Stimulated activated CD8-positive, alpha-beta memory T cell treated with anti-CD3 and anti-CD28 coated beads, Interleukin-2, amount 100 ng/mL, for 48 hours (primary cell): ENCODE measurements at places on chromosomes 16 and 17.

DNA sequence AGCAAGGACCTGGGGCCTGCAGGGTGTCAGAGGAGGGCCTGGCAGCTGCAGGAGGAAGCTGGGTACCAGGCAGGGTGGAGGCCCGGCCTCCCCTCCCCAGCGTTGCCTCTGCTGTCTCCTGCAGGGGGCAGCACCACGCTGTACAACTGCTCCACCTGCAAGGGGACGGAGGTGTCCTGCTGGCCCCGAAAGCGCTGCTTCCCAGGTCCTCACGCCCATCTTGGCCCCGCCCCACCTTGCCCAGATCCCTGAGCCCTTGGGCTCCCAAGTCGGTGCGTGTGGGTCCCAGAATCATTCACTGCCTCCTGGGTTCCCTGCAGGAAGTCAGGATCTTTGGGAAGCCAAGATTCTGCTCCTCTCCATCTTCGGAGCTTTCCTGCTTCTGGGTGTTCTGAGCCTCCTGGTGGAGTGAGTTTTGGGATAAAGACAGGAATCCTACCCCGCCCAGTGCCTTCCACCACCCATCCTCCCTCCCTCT lies 1.2 kb downstream of the TMEM95 start:
- DNase-seq = peak; percentile 84

DNA sequence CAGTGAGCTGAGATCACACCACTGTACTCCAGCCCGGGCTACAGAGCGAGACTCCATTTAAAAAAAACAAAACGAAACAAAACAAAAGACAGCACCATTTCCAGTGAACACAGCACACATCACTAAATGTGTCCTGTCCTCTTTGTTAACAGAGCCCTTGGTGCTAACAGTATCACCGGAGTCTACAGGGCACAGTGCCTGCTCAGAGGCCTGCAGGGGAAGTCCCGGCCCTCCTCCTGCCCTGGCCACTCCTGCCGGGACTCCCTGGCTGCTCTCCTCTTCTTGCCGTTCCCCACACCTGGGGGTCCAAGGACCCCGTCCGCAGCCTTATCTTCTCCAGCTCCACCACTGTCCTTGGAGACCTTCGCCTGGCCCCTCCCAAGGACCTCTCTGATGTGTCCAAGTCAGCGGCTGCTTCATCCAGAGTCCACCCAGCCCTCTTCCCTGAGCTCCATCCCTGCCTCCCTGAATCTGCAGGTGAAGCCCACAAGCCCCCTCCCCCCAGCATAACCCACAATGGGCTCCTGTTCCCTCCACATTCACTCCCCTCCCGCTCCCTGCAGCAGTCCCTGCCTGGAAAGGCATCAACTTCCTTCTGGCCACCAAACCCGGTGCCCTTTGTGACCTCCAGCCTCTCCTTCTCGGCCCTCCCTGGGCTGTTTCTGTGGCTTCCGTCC lies 8.5 kb downstream of the TRPV1 start:
- no peak for DNase-seq

DNA sequence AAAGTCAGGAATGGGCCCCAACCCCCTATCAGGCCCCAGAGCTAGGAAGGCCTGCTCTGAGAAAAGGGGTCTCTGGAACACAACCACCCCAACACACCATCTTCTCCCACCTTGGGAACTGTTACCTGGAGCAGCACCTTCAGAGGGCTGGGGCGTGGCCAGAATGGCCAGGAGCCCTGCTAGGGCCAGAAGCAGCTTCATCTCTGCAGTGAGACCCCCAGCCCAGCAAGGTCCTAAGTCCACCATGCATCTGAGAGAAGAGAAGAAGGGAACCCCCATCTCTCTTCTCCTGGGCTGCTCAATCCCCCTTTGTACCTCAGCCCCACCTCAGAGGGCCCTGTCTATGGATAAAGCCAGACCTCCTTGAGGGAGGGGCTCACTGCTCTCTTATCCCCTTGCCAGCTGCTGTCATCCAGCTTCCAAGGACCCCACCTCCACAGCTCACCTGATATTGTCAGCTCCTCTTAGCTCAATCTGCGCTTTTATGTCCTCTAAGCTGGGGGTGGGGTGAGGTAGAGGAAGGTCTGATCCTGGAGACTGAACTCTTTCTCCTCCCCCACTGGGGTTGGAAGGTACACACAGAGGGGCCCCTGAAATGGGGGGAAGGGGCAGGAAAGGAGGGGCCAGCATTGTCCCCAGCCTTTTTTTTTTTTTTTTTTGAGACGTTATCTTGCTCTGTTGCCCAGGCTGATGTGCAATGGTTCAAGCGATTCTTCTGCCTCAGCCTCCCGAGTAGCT lies at the start of gene MPO:
TSS of gene MPO (minus strand) at position 456 of the 738 bp plus-strand sequence. CDS start at position 279, 177 bp downstream.
- DNase-seq = no peak

- DNase-seq = no peak
Observed at GRCh38 chr17:10089196-10089804, 109.1 kb downstream of the GAS7 start.

DNA sequence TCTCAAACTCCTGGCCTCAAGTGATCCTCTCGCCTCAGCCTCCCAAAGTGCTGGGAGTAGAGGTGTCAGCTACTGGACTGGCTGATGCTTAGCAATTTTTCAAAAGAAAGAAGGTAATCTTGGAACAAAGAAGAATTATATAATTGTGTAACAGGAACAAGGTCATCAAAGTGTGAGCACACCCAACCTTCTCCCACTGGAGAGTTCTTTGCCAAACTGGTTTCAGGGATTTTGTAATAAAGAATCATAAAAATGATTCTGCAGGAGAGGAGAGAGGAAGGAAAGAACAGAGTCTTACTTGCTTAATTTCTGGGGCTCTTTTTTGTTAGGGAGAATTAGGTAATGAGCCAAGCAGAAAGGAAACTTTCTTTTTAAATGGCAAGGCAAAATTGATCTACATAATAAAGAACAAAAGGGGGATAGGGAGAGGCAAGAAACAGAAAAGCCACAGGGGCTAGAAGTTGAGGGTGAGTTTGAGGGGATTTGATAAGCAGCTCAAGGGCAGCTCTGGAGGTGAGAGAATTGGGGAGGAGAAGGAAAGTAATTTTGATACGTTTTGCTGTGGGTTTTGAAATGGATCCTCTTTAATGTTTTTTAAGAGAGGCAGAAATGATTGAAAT lies 21.3 kb downstream of the CHD9NB start:
- no peak for DNase-seq

GRCh38 chr16:369275-369865 lies 968 bp downstream of the MRPL28 start:
- DNase-seq = no peak

GRCh38 chr17:31254654-31255053 lies 42.4 kb downstream of the OMG start:
- no peak for DNase-seq

DNA sequence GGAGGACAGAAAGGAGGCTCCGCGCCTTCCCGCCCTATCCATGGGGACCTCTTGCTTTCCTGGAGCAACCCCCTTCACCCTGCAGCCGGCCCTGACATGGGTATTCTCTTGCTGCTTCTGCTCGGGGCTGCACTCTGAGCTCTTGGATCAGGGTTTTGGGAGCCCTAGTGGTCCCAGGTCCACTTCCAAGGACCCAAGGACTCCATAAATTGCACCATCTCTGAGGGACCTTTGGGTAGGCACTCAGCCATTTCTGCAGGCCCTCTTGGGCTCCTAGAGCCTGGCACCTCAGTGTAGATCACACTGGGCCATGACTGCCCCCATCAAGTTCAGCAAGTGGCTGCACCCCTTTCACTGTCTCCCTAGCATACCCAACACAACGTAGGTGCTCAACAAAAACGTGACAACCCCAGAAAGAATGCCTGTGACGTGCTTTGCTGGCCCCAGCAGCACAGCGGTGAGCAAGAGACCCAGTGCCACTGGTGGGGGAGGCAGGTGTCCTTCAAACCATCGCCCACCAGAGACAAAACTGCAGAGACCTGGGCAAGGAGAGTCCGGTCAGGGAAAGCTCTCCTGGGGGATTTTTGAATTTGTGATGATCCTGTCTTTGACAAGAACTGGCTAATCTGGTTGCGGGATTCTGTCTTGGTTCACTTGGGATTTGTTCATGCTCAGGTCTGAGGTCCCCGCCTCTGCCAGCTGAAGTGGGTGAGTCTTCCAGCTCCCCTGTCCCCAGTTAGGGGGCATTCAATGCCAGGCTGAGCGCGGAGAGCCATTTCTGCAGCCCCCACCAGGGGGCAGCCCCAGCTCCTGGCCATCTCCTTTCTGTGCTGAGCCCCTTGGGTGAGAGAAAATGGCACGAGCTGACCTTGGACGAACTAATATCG lies 2.5 kb upstream of the RAB11FIP4 start:
- DNase-seq = peak; percentile 25
